Aorta (tissue), 5 donors: ENCODE measurements at places on chromosomes 11 and 22.
A peak's percentile ranks its signal among the peaks of the same experiment; 100 is the strongest.

GRCh38 chr22:48434156-48434867 is 1393.4 kb downstream of the BRD1 start:
- no peak for DNase-seq

GRCh38 chr11:61747192-61747966 is 5.1 kb upstream of the MYRF start:
- DNase-seq: peak; percentile 91

GRCh38 chr22:19847345-19847632 is 7.4 kb downstream of the GNB1L start:
- no peak for DNase-seq

DNA sequence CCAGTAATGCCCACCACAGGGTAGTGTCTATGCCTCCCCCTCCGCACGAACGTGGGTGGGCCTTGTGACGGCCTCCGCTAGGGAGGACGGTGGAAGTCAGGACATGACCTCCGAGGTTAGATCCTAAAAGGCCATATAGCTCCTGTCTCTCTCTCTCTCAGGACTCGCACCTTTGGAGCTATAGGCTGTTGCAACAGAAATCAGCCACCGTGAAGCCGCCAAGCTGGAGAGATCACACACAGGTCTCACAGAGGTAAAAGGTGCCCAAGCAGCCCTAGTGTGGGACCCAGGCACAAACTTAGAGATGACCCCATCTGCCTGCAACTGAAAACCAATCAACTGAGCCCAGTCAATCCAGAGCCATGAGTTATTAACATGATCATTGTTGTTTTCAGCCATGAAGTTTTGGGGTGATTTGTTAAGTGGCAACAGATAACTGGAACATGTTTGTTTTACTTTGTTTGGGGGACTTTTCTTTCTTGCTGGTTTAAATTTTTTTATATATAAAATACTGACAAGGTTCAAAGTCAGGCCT is 7.4 kb upstream of the NAP1L4 start:
- no peak for DNase-seq

DNA sequence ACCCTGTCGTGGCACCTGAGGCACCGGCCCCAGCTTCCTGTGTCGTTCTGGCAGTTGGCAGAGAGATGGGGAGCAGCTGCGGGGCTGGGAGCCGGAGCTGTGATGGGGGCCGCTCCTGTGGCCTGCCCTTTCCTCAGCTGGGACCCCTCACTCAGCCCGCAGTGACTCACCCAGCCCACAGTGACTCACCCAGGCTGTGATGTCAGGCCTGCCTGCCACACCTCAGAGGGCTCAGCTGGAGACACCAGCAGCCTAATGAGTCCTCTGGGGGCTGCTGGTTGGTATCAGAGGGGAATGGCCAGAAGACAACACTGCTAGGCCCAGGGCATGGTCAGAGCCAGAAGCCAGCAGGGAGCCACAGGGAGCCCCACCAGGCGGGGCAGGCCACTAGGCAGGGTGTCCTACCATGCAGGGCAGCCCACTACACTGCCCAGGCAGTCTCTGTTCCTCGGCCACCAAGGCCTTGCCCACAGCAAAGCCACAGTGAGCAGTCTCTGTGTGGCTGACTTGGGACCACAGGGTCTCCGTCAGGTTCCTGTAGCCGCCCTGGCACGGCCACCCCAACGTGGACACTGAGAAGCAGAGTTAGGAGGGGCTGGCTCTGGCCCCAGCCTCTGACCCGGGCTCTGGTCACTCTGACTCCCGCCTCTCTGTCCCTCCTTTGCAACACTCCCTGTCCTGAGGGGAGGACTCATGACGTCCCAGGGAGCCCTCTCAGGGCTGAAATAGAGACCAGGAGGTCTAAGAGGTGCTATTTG is 4.2 kb upstream of the FXYD2 start:
- DNase-seq: peak; percentile 82

- peak; percentile 72 for DNase-seq
Observed at GRCh38 chr11:63813563-63814382, 517 bp downstream of the SPINDOC start.

- DNase-seq: no peak
Observed at GRCh38 chr22:29014773-29015172, 46.9 kb downstream of the C22orf31 start.

- no peak for DNase-seq
Observed at GRCh38 chr22:27298742-27299141, 502.8 kb downstream of the MN1 start.

DNA sequence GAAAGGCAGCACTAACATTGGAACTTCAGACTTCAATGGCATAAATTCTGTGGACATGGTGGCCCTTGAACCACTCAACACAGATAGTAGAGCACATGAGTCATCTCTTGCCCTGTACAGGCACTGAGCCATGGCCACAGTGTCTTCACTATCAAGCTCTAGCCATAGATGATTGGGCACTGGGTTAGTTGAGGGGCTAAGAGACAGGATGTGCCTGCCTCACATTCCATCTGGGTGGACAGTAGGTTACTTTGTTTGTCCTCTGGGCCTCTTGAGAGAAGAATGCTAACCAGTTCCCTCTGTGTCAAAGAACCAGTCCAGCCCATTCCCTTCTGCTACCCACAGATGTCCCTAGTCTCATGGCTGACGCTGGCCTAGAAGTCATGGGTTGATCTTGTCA is 39.8 kb downstream of the OR6Q1 start:
- no peak for DNase-seq

- peak; percentile 92 for DNase-seq
Observed at GRCh38 chr22:44026630-44027511, 2.8 kb downstream of the PARVB start.

- DNase-seq: peak; percentile 96
Observed at GRCh38 chr22:26512149-26512793, at the start of gene TFIP11. TFIP11 (minus strand) TSS chr22:26512473; CDS start chr22:26510272, 2,201 bp downstream.

DNA sequence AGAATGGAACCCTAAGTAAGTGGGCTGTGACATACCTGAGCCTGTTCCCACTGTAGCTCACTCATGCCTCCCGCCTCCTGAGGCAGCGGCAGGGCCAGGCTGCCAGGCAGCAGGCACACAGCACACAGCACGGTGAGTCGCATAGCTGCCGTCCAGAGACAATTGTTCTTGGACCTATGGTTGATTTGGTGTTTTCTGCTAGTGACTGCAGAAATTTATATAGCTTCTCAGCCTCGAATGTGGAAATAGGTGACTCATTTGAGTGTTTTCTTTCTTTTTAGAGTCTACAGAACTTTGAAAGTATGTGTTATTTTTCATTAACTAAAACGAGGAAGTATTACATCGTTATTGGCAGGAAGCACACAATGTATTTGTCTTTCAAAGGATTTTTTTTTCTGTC is at the start of gene MMP7:
Gene MMP7 (minus strand): TSS at position 190 of the 400 bp plus-strand sequence. CDS start 47 bp downstream, at position 143.
- DNase-seq: no peak

DNA sequence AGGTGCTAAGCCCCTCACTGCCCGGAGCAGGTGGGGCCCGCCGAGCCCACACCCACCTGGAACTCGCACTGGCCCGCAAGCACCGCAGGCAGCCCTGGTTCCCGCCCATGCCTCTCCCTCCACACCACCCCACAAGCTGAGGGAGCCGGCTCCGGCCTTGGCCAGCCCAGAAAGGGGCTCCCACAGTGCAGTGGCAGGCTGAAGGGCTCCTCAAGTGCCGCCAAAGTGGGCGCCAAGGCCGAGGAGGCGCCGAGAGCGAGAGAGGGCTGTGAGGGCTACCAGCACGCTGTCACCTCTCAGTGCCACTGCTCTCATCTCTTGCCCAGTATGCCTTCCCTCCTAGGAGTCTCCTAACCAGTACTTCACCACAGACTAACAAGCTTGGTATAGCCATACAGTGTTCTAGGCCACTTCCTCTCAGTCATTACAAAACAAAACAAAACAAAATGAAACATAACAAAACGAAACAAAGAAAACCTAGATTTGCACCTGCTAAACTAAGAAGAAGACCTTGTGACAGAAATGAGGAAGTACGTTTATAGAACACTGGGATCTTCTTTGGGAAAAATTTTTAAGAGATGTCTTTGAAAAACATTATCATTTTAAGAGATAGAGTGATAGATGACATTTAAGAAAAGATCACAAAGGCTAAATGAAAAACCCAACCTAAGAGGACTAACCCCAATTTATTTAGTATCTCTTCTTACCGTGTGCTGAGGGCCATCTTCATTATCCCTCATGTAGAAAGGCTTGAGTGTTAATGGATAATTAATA is 47.7 kb upstream of the GAB2 start:
- no peak for DNase-seq

- DNase-seq: no peak
Observed at GRCh38 chr11:102251423-102251822, 65.9 kb upstream of the BIRC3 start.

- no peak for DNase-seq
Observed at GRCh38 chr11:8000390-8000789, 13.3 kb downstream of the EIF3F start.

- no peak for DNase-seq
Observed at GRCh38 chr22:42637555-42637954, 2.8 kb downstream of the ATP5MGL start.

GRCh38 chr11:69290806-69291205 is 3.1 kb upstream of the MYEOV start:
- DNase-seq: peak; percentile 47

GRCh38 chr11:3146612-3147256 is 18.4 kb downstream of the OSBPL5 start:
- DNase-seq: peak; percentile 86

DNA sequence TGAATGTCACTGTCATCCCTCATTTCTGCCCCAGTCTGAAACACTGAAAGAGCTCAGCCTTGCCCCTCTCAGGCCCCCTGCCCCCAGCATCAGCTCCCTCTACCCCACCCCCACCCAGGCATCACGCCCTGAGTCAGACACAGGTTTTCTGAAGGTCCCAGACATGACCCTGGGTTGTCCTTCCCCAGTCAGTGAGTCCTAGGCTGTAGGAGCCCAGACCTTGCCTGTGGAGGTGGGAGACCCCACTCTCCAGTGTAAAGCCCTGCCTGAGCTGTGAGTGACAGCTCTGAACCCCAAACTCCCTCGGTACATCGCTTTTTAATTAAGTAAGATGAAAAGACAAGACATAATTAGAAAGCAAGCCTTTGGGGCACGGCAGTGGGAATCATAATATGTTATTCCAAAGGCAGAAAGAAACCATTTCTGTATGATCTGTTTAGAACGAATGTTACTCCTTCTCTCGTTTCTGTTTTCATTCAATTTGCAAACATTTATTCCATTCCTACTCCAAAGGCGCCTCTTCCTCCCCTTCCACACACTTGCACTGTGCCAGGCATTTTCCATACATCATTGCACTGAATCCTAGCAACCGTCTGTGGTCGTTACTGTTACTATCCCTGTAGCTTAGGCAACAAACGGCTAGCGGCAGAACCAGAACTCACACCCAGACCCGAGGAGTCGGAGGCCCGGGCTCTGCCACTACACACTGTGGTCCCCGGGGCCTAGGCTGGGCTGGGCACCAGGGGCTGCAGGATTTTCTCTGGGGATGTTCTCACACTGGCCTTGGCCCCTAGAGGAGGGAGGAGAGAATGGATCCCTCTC is 63.4 kb downstream of the CD6 start:
- DNase-seq: no peak

DNA sequence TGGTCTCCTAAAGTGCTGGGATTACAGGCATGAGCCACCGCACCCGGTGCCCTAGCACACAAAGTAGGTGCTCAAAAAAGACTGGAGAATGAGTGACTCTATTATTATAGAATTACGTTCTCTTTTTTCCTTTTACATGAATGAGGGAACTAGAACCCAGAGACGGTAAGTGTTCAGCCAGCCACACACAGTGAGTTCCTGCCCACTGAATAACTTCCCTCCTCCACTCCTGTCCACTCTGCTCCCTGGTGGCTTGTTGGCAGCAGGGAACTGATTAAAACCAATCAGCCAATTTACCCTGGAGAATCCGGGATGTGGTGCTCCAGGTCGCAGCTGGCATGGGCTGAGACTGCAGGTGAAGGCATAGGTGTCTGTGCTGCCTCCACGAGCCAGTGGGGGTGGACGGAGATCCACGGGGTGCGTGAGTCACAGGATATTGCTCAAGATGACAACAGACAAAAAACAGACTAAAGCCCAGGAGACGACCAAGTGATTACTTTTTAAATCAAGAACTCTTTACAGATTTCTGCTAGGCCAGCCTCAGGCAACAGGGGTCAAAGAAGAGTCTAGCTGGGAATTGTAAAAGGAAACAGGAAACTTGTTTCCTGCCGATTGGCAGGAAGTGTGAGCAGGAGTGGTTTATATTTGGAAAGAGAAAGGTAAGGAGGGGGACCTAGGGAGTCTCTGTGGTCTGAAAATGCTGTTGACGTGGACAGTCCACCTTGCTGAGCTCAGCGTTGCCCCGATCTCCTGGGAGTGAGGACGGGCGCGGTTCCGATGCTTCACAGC is 95.2 kb upstream of the TP53I11 start:
- peak; percentile 85 for DNase-seq

GRCh38 chr11:19342036-19342435 is 101.3 kb upstream of the E2F8 start:
- DNase-seq: no peak

DNA sequence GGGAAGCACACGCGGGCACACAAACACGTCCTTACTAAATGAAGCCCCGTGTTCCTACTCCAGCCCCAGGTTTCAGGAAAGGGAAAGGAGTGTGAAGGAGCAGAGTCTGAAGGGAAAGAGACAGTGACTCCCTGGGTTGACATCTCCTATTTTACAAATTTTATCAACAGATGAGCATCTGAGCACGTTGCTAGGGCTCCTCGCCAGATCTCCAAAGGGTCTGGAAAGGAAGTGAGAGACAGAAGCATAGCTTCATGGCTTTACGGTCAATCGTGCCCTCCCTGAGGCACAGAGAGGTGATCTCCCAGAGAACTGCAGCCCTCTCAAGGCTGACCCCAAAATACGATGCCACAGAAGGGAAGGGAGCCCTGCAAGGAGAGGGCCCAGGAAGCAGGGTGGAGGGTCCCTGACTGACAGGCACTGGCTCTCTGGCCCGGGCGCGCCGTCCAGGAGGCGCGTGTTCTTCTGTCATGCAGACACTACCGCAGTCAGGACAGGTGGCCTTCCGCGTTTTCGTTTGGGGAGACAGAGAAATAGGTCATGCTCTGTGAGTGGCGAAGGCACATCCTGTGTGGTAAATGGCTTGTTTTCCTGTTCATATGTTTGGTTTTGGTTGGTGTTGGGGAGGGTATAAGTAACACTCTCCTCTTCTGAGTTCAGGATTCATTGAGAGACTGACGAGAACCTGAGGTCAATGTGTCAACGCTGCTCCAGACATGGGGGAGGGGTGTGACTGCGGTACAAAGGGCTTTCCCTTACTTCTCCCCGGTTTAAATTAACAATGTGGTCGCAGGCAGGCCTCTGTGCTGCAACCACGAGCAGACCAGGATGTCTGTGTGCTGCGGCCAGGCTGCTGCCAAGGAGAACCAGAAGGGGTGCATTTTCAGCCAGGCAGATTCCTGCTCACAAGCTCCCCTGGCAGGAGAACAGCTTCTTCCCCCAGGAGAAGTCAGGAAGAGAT is 813.3 kb downstream of the OPCML start:
- DNase-seq: no peak

GRCh38 chr11:120385110-120385509 is 48.9 kb downstream of the ARHGEF12 start:
- DNase-seq: no peak

GRCh38 chr22:44547371-44547770 is 49.3 kb upstream of the RTL6 start:
- no peak for DNase-seq

GRCh38 chr11:15276621-15277020 is 161.9 kb downstream of the INSC start:
- no peak for DNase-seq
